Jurkat, Clone E6-1 (cell line): ENCODE measurements at places on chromosomes 4 and X.

GRCh38 chrX:23035493-23035892 lies 35.7 kb downstream of the DDX53 start:
- no peak for DNase-seq

- peak; percentile 69 for DNase-seq
These were observed 508.5 kb downstream of the MID1IP1 start for GRCh38 chrX:39309721-39310152.

DNA sequence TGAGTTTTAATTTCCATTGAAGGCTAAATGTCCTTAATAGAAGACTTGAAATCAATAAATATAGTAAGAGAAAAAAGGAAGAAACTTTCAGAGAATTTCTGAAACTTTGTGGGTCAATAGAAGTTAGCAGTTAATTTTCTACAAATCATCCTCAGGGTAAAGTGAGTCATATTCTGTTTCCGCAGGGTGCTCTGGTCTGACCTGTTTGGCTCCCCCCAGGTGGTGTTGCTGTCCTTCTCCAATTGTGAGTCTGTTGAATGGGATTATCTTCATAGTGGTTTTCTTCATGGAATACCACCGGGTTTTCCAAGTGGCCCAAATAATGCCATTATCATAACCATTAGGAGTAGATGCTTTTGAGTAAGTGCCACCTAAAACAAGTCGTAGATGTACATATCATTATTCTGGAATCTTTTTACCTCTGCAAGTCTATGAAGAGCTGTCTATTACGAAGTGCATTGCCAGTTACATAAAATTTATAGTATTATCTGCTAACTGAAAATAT lies 7.7 kb downstream of the FGG start:
- DNase-seq = no peak

- DNase-seq = no peak
These were observed 57.7 kb downstream of the SOX3 start for GRCh38 chrX:140447150-140447549.

- no peak for DNase-seq
These were observed 46.7 kb downstream of the IGFBP7 start for GRCh38 chr4:57063518-57063917.

DNA sequence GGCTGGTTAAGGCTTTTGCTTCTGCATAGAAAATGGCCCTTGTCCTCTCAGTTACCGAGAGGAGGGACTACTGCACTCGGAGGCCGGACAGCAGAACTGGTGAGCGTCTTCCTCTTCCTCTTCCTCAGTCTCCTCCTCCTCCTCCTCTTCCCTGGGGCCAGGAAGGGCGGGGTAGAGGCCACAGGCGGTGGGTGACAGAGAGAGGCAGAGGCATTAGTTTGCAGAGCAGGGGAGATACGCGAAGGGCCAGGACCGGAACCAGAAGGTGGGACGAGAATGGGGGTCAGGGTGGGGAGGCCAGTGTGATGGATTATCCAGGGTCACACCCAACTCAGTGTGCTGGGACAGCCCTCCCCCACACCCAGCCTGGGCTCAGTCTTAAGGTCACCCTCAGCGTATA lies 14.5 kb downstream of the IQSEC2 start:
- DNase-seq = no peak

GRCh38 chr4:54372951-54373350 lies 143.9 kb downstream of the PDGFRA start:
- DNase-seq = no peak

GRCh38 chr4:75596061-75596460 lies 34.3 kb downstream of the CDKL2 start:
- no peak for DNase-seq

GRCh38 chrX:14777525-14777924 lies 95.3 kb downstream of the FANCB start:
- DNase-seq = no peak

- DNase-seq = no peak
These were observed 5.5 kb downstream of the USO1 start for GRCh38 chr4:75729836-75730235.

DNA sequence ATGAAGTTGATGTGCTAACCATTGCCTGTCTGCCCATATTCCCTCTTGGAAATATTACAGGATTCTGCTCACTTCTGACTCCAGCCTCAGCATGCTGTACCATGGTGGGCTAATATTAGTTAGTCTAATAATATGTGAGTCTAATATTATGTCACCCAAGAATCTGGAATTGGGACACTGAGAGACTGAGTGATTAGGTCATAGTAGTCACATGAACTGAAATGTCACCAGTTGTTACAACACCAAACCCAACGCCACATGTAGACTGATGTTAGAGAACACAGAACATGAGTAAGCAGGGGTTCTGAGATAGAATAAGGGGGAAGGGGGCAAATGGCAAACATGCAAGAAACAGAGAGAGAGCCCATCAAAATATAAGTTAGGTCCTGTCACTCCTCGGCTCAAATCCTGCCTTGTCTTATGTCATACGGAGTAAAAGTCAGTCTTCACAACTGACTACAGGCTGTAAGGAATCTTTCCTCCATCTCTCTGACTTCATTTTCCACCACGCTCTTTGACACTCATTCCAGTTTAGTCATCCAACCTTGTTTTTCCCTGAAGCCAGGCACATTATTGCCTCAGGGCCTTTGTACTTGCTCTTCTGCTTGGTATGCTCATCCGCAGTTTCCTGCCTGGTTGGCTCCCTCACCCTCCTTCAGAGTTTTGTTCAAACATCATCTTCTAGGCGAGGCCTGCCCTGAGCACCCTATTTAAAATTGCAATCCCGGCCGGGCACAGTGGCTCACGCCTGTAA lies 9.6 kb upstream of the SLAIN2 start:
- DNase-seq = no peak

- DNase-seq = no peak
These were observed 300.5 kb upstream of the LCORL start for GRCh38 chr4:18321956-18322530.

- no peak for DNase-seq
These were observed 16.6 kb downstream of the BST1 start for GRCh38 chr4:15719506-15719905.

- no peak for DNase-seq
These were observed 11.6 kb downstream of the SYTL4 start for GRCh38 chrX:100720301-100720700.

- DNase-seq = no peak
These were observed 45.5 kb upstream of the CD99 start for GRCh38 chrX:2645563-2645962.

GRCh38 chr4:86661006-86661405 lies 66.9 kb downstream of the PTPN13 start:
- DNase-seq = no peak

DNA sequence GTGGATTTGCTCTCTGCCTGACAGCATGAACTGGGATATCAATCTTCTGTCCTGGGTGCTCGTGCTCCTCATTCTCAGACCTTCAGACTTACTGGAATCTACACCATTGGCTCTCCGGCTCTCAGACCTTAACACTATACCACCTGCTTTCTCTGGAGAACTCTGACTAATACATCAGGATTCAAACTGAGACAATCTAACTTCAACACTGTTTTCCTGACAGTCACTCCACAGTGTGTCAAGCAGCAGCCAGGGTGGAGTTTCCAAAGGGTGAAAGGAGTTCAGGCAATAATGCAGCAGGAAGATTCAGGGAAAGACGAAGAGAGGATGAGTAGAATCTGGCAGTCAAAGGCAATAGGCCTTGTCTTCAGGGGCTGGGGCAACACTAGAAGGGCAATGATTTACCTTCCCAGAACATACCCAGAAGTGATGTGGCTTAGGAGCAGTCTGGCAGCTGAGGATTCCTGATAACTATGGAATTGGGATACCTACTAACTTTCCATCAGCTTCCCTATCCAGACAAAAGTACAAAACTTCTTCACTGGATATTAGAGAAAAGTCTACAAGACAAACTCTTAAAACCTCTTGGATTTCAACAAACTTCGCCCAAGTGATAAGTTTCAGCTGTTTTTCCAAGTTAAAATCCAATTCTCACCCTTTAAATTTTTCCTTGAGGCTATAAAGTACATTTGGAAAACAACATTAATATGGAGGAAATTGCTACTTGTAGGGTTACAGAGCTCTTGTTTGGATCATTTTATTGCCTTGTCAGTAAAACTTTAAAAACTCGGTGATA lies 58.4 kb upstream of the SLIT2 start:
- no peak for DNase-seq

- no peak for DNase-seq
These were observed 62.6 kb upstream of the LIMCH1 start for GRCh38 chr4:41475402-41475801.

GRCh38 chrX:148774276-148774675 lies 273.9 kb downstream of the AFF2 start:
- no peak for DNase-seq

GRCh38 chrX:70554081-70554480 lies 109.4 kb downstream of the DLG3 start:
- no peak for DNase-seq

- DNase-seq = no peak
These were observed 21.8 kb downstream of the SPANXC start for GRCh38 chrX:141220342-141221008.

DNA sequence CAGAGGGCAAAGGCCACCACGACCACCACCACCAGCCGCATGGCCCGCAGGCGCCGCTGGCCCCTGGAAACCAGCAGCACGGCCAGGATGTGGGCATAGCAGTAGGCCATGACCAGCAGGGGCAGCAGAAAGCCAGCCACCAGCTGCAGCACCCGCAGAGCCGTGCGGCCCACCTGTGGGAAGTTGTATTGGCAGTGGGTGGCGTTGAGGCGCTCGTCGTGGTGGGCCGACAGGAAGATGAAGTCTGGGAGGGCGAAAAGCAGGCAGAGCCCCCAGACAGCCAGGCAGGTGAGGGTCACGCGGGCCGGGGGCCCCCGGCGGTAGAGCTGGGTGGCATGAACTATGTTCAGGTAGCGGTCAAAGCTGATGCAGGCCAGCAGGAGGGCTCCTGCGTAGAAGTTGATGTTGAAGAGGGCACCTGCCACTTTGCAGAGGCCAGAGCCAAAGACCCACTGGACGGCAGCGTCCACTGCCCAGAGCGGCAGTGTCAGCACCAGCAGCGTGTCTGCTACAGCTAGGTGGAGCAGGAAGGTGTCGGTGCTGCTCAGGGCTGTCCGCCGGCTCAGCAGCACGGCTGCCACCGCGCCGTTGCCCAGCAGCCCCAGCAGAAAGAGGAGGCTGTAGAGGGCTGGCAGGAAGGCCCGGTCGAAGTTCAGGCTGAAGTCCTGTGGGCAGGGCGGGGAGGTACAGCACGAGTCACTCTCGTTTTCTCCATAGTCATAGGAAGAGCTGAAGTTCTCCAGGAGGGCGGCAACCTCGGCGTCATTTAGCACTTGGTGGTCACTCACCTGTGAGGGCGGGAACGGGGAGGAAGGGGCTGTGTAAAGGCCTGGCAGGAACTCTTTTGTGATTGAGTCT lies 1.4 kb downstream of the CXCR3 start:
- DNase-seq = peak; percentile 35

DNA sequence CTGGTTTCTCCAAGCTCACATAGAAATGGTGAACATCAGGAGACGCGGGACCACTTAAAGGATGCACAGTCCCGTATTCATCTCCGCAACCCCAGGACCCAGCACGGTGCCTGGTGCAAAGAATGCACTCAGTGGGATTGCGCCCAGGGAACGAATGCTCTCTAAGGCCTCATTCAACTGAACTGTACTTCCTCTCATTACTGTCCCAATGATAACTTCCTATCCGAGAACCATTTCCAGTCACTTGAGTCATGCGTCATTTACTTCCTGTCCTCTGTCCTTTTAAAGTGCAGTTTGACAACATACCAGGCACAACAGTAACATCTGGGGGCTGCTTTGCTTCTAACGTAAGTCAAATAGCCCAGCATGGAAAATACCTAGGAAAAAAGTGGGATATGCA lies 75.7 kb downstream of the RBM47 start:
- no peak for DNase-seq

DNA sequence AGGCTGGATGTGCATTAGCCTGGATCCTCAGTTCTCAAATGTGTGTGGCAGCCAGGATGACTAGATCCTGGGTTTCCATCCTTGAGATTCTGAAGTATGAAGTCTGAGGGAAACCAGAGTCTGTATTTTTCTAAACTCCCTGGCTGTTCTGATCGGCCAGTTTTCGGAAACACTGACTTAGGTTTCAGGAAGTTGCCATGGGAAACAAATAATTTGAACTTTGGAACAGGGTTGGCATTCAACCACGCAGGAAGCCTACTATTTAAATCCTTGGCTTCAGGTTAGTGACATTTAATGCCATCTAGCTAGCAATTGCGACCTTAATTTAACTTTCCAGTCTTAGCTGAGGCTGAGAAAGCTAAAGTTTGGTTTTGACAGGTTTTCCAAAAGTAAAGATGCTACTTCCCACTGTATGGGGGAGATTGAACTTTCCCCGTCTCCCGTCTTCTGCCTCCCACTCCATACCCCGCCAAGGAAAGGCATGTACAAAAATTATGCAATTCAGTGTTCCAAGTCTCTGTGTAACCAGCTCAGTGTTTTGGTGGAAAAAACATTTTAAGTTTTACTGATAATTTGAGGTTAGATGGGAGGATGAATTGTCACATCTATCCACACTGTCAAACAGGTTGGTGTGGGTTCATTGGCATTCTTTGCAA lies 67.6 kb downstream of the PDGFRA start:
- no peak for DNase-seq

DNA sequence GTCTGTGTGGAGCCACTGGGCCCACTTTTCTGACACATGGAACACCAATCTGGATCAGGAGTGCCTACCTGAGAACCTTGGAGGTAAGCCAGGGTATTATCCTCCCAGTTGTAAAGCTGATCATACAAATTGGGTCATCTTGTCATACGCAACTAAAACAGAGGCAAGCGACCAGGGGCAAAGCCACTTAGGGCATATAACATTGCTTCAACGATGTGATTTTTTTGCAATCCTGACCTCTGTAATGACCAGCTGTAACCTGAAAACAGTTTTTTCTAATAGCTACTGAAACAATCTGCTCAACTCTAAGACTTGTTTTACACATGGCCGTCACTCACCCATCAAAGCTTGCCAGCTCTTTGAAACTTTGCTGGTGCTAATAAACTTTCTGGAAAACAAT lies 261.5 kb upstream of the AGTR2 start:
- no peak for DNase-seq

- no peak for DNase-seq
These were observed 38.5 kb upstream of the SHROOM4 start for GRCh38 chrX:50852524-50852923.

GRCh38 chr4:2646396-2647149 lies 109.6 kb downstream of the TNIP2 start:
- DNase-seq = no peak

DNA sequence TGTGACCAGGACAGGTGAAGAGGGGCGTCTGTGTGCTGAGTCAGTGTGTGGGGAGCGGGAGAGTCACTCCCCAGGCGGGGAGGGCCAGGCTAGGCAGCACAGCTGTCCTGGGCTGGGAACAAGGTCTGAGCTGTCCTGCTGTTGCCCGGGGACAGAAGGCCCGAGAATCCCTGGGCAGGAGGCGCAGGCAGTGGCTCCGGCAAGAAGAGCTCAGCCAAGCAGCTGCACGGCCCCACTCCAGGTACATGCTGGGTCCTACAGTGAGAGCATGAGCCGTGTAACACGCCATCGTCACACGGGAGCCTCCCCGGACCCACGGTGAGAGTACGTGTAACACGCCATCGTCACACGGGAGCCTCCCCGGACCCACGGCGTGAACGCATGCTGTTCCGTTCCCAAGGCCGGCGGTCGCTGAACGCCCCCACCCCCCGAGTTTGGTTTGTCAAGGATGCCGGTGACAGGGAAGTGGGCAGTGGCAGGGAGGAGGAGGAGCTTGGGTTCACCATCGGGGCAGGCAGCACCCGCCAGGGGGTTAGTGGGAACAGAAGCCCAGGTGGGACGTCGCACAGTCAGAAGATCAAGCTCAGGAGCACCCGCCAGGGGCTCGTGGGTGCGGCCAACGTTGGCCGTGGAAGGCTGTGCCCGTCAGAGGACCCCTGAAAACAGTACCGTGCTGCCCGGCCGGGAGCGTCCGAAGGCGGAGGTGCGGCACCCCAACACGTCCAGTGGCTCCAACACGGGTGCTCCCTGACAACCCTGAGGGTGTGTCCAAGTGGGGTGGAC lies 15.6 kb downstream of the PPP2R3B start:
- DNase-seq = no peak
